ENCODE measurements at places on chromosomes 13 and 19.

- DNase-seq = no peak
Observed at GRCh38 chr13:68551701-68552522, 1321.8 kb upstream of the PCDH9 start.

DNA sequence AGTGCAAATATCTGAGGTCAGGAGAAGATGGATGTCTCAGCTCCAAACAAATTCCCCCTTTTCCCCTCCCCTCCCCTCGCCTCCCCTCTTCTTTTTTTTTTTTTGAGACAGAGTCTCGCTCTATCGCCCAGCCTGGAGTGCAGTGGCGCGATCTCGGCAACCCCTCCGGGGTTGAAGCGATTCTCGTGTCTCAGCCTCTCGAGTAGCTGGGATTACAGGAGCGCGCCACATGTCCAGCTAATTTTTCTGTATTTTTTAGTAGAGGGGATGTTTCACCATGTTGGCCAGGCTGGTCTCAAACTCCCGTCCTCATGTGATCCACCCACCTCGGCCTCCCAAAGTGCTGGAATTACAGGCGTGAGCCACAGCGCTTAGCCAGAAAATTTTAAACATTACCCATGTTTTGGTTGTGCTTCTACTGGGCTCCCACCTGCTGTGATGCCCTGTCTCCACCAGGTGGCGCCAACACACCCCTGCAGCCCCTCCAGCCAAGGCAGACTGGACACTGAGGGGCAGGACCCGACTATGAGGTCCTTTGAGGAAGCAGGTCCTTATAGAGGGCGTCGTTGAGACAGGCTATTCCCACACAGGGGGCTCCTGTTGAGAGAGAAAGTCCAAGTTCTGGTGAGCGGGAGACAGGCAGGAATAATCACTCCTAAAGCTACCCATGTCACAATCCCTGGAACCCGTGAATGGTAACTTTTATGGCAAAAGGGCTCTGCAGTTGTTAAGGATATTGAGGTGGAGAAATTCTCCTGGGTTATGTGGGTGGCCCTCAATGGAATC is 6.3 kb downstream of the ERICH4 start:
- DNase-seq = peak; percentile 70

DNA sequence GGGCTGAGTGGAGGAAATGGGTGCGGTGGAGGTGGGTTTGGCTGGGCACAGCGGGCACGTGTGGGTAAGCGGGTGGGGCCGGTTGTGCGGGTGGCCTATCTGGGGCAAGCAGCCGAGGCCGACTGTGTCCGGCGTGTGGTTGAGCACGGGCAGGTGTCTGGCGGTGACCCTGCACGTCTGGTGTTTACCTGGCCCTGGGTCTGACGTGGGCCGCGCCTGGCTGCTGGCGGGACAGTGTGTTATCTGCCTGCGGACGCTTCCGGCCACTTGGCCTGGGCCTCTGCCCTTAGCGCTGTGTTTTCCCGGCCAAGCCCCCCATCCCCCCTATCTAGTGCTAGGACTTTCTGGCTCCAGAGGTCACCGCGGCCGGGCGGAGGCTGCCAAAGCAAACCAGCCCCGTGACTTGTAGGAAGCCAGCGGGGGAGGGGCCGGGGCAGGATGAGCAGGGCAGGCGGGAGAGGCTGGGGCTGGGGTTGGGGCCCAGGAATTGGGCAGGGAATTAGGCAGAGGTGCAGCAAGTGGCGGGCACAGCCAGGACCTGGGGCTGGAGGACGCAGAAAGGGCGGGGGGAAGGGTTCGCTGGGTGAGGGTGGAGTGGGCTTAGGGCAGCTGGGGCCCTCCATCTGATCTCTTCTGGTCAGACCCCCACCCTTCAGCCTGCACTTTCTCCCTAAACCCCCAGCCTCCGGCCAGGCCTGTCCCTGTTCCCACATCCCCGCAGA is 534 bp upstream of the HPN start:
- peak; percentile 86 for DNase-seq

GRCh38 chr13:111920932-111921705 is 145.8 kb upstream of the SOX1 start:
- DNase-seq = no peak

DNA sequence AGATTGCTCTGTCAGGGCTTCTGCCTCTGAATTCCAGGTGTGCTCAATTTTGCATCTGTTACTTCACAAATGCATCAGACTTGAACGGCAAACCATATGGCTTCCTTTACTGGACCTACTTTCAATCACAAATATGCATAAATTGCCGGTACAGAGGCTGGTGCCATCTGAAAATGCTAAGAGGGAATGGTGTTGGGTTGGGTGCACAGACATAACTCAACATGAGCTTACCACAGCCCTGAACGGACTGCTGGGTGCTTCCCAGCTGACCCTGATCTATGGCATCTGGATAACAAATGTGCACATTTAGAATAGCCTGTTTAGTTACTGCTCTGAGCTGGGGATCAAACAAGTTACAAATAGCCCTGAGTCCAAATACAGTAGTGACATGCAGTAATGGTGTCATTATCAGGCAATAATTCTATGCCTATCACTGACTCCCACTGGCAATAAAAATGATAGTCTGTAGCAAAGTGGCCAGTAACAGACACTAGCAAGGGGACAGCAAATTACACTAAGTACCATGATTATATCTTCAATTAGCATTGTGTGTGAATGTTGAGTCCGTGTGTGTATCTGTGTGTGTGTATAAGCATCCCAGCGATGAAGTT is 927.3 kb downstream of the DIAPH3 start:
- no peak for DNase-seq

DNA sequence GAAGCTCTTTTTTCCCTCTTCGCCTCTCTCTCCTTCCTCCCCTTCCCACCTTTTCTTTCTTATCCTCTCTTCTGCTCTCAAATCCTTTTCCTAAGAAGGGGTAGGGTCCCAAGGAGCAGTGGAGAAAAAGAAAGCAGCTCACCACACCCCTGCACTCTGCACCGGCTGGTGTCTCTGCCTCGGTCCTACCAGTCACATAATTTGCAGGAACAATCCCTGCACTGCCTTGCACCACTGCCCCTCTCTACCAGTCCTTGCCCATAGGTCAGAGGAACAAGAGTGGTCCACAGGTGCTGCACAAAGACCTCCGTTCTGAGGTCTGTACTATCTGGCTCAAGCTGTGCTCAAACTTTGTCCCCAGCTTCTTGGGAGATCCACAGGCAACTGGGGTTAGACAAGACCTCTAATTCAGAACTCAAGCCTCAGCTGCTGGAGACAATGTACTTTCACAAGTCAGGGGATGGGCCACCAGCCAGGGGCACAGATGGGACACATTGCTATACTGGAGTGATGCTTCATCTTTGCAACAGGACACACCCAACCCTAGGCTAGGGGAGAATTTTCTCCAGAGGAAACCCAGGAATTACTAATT is 125.4 kb upstream of the ZNF507 start:
- no peak for DNase-seq

GRCh38 chr19:54114340-54115108 is 933 bp downstream of the TFPT start:
- no peak for DNase-seq

DNA sequence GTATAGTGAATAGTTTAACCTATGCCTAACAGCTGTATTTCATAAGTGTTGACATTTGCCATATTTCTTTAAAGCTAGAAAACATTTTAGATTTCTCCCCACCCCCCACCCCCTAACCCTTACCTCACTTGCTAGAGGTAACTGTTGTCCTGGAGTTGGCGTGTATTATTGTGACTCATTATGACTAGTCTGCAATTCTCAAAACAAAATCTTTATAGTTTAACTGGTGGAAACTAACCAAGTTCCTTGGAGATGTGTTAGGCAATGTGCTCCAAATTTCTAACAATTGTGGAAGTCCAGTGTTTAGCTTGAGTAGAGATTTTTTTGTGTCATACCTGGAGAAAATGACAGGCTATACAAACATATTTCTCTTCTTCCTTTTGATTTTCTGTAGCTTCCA is 38.0 kb downstream of the KCTD4 start:
- no peak for DNase-seq

GRCh38 chr19:58183817-58184215 is 955 bp downstream of the ZNF274 start:
- DNase-seq = no peak

DNA sequence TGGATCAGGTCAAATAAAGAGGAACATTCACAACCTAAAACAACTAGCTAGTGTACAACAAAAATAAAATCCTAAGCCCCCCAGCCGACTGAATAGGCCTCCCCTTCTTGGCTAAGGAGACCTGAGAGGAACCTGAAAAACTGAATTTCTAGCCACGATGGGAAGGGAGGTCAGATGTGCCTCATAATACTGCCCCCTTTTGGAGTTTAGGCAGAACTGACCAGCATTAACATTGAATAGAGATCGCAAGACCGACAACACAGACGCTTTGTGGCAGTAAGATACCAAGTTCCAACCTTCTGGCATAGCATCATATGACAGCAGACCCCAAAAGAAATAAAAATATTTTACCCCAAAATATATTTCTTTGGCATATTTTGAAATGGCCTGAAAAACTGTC is 15.9 kb downstream of the CBY2 start:
- no peak for DNase-seq

- no peak for DNase-seq
Observed at GRCh38 chr13:40026741-40027140, 371.3 kb downstream of the COG6 start.

DNA sequence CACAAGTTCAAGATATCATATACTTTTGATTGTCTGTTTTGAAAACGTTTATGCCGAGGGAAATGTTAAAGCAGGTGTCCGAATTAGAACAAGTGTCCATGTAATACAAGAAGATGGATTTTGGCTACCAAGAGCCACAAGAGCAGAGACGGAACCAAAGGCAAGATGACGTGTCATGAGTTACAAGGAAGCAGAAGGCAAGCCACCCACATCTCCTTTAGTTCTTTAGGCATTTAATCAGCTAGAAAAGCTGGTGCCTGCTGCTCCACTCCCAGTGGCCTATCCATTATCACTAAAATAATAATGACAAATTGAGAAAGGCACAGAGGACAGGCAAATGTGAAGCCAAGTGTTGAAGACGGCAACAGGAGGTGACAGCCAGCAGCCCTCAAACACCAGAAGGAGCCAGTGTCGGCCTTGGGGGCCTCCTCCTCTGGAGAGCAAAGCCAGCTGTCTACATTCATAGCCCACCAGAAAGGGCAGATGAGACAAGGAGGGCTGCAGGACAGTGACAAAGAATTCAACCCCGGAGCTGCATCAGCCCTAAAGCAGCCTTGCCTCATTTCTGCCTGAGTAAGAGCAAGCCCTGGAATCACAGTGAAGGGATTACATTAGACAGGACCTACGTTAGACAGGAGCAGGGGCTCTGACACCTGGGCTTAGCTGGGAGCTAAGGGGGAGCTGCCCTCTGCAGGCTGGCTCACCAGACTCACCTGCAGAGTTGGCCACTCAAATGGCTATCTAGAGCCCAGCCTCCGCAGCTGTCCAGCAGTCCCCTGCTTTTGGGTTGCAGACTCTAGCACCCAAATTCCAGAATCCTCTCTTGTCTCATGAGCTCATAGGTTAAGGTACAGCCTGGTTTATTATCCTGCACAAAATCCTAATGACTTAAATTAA is 569.9 kb downstream of the UQCRFS1 start:
- DNase-seq = no peak

- DNase-seq = no peak
Observed at GRCh38 chr19:35729763-35730162, 12.0 kb downstream of the KMT2B start.

All from breast epithelium (tissue), 4 donors.